Hippocampal formation (tissue), 2 donors: ENCODE measurements at places on chromosomes 1 and 21.

DNA sequence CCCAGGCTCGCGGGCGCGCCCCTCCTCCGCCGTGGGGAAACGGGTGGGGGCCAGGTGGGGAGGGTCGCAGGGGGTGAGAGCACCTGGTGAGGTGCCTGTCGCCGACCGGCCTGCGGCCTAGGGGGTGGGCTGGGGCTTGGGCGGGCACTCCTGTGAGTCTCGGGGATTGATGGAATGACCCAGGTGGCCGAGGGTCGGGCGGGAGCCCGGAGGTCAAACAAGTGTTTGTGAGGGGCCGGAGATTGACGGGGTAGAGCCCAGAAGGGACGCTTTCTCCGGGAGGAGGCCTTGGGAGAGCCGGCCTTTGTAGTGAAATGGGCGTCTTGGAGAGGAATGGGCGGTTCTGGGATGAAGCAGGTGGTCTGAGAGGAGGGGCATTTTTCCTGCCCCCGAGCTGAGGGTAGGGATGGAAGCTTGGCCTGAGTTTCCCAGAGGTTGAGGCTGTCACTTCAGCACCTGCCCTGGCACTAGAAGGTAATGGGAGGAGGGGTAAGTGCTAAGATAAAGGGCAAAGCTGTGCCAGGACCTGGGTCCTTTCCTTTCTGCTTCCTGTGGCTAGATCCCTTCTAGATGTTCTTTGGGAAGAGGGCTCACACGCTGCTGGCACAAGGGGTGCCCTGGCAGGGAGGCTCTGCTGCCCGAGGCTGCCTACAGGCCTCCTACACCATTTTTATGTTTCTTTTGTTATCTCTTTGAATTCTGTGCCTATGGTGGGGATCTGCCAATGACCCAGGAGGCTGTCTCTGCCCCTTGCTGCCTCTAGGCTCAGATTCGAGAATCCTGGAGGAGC lies 56.1 kb downstream of the NDUFS5 start:
- no peak for DNase-seq

- DNase-seq, result no peak
Observed at GRCh38 chr1:225768662-225769426, 8.8 kb upstream of the SRP9 start.

DNA sequence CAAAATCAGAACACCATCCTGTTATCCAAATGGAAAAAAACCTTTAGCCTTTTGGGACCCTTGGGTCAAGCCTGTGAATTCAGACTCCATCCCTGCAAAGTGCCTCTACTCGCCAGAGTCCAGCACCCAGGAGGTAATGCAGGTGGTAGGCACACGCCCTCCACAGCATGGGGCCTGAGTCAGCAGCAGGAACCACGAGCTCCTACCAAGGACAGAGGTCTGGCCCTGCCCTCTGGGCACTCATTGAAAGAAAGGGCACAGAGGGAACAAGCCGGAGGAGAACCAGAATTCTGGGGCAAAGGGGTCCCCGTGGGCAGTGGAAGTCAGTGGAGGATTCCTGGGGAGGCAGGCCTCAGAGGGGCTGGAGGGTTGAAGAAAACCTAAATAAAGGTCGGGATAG lies 438.1 kb downstream of the NPHP4 start:
- DNase-seq, result no peak

GRCh38 chr1:121483961-121484424 lies 299.2 kb downstream of the SRGAP2C start:
- DNase-seq, result no peak

DNA sequence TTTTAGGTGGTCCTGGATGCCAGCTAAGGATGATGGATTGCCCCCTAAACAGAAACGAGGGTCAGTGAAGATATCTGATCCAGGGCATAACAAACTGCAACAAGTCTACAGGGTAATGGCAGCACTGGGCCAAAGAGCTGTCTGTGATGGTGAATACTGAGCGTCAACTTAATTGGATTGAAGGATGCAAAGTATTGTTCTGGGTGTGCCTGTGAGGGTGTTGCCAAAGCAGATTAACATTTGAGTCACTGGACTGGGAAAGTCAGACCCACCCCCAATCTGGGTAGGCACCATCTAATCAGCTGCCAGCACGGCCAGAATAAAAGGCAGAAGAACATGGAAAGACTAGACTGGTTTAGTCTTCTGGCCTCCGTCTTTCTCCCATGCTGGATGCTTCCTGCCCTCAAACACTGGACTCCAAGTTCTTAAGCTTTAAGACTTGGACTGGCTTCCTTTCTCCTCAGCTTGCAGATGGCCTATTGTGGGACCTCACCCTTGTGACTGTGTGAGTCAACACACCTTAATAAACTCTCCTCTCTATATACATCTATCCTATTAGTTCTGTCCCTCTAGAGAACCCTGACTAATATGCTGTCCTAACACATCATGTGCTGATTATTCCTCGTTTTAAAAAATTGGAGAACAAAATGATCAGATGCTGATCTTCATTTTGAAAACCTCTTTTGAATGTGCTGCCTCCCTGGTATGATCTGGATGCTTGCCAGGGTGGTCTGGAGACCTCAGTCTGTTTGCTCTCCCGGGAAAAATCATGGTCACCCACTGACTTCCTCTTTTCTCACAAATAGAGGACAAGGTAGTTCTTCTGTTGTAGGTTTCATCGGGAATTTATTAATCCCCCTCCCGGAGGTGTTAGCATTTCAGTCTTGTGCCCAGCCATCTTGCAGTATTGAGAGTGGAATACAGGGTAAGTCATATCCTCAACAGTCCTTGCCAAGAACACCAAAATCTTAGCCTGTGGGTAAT lies 234.7 kb downstream of the SETD4 start:
- no peak for DNase-seq

- DNase-seq, result no peak
Observed at GRCh38 chr1:117828201-117828600, 101.2 kb downstream of the GDAP2 start.

- no peak for DNase-seq
Observed at GRCh38 chr1:235931171-235931738, 64.5 kb upstream of the LYST start.

GRCh38 chr1:89781494-89782126 lies 39.2 kb upstream of the LRRC8D start:
- DNase-seq, result no peak

- no peak for DNase-seq
Observed at GRCh38 chr21:42163511-42163863, 55.5 kb upstream of the ABCG1 start.

GRCh38 chr1:112718691-112719418 lies 3.7 kb upstream of the PPM1J start:
- peak; percentile 52 for DNase-seq

DNA sequence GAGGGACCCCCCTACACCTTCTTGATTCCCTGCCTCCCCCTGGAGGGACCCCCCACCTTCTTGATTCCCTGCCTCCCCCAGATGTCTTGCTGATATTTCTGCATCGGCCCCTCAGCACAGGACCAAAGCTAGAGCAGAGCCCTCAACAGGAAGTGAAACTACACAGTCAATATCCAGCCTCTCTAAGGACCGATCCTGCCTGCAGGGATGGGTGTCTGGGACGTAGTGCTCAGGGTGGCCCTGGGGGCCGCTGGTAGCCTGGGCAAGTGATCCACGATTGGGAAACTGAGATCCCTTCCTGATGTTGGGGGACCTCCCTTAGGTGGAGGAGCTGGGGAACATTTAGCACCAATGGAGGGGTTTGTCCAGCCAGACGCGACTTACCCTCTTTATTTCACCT lies 3.9 kb upstream of the LEFTY2 start:
- no peak for DNase-seq

GRCh38 chr1:78703806-78704205 lies 54.2 kb downstream of the IFI44 start:
- DNase-seq, result no peak

GRCh38 chr1:239293350-239294110 lies 92.8 kb upstream of the CHRM3 start:
- no peak for DNase-seq

GRCh38 chr1:75980972-75981897 lies 49.0 kb upstream of the ASB17 start:
- DNase-seq, result no peak

DNA sequence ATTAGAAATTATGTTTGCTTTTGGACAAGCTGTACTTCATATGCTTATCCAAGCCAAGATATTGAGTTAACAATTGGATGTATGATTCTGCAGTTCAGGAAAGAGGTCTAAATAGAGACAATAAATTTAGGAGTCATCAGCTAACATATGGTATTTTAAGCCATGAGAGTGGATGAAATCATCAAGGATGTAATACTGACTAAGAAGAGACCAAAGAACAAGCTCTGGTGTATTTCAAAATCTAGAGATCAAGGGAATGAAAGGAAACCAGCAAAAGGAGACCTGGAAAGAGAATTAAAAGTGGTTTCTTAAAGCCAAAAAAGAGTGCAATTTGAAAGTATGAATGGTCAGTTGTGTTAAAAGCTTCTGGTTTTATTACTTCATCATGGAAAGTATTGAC lies 183.6 kb upstream of the BEND5 start:
- DNase-seq, result no peak

- no peak for DNase-seq
Observed at GRCh38 chr21:46069166-46069565, 28.7 kb upstream of the COL6A2 start.

GRCh38 chr1:221075911-221076310 lies 196.7 kb downstream of the HLX start:
- DNase-seq, result no peak

- DNase-seq, result no peak
Observed at GRCh38 chr1:25569597-25570396, 26.4 kb downstream of the LDLRAP1 start.

DNA sequence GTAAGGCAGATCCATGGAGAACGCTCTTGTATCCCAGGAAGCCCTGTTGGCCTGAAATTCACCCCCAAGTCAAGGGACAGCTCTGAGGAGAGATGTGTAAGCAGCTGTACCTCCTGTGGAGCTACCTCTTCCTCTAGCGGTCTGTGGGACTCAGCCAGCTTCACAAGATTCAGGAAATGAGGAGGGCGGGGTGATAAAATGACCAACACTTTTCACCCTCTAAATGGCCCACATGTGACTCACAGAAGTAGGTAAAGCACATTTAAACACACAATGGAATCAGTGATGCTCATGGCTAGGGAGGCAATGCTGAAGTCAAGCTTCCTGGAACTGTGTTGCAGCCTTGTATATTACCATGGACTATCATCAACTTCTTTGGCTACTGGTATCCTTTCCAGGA lies at the start of gene SH2D1B:
Gene SH2D1B, minus strand, starts transcription at position 135 of the 400 bp plus-strand sequence. Its CDS starts 120 bp downstream, at position 15.
- no peak for DNase-seq
